ENCODE measurements at places on chromosomes 1 and 21.

DNA sequence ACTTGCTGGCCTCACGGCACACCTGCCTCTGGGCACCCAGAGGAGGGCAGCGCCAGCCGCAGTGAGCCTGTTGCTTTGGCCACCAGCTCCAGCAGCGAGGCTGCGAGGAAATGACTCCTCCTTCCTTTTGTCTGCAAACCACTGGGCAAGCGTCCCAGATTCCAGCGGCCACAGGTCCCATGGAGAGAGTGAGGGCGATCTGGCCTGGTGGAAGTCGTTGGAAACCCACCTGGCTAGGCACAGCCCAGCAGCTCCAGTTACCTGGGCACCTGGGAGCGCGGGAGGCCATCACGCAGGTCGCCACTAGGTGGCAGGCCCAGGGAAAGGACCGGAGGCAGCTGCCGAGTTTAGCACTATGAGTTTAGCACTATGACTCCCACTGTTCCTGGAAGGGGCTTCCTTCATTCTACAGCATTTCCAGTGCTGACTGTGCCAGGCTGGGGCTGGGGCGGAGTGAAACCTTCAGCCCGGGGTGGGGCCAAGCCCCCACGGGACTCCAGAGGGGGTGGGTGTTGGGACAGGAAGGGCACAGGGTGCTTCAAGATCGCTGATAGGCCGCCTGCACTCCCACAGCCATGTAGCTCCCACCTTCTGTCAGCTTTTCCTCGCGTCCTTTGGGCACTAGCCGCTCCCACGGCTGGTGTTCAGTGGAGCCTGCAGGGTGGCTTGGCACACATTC, 1.1 kb upstream of the ESPN start:
- peak; percentile 69 for DNase-seq

GRCh38 chr1:110235834-110236682, 25.9 kb downstream of the KCNC4 start:
- no peak for DNase-seq

GRCh38 chr1:206864939-206865671, at the start of gene IL20:
IL20 (plus strand) TSS chr1:206865623; CDS start chr1:206865853, 230 bp downstream.
- DNase-seq = peak; percentile 93

DNA sequence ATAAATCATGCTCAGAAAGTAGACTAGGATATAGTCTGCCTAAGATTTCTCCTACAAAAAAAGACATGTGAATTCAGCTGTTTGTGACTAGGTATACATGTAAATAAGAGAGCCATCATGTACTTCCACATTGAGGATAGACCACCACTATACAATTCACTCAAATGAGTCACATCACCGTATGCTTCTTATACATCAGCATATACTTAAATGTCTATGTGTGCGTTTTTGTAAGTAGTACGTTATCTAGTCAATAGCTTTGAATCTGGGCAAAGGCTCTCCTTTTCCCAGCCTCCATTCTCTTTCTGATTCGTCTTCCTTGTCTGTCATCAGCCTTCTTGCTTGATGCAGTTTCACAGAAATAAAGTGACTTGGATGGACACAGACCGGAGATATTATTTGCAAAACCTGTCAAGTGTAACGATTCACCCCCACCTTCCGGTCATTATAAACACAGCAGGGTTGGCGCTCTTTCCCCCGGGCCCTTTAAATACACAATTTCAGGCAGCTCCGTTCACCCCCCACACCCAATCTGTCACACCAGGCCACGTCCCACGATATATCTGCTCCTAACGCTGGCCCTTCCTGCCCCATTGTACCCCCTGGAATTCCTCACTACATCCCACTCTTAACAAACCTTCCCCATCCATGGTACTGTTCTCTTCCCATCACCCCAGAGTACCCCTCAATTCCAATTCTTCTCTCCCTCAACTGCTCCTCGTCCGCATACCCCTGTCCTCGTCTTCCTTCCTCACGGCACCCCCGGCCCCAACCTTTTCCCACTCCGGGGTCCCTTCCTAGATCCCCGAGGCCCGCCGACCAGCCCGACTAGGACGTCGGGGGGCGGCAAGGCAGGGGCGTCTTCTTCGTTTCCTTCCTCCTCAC, 636 bp downstream of the VAMP4 start:
- peak; percentile 23 for DNase-seq

DNA sequence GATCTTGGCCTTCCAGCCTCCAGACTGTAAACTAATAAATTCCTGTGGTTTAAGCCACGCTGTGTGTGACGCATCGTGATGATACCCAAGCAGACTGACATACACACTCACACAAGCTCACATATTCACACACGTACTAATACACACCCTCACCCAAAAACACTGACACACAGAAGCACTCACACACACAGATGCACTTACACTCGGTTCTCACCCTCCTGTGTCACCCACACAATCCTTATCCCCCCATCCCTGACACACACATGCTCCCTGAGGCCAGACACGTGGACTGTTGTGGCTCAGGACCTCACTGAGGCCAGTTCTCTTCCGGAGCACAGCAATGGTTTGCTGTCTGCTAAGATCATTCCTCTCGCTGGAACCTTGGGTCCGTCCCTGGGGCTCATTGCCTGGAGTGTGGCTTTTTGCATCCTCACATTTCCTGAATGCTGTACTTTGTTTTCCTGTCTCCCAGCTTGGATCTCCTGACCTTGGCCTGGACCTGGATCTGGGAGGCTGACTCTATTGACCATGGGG, 76.9 kb upstream of the LYST start:
- DNase-seq = no peak

DNA sequence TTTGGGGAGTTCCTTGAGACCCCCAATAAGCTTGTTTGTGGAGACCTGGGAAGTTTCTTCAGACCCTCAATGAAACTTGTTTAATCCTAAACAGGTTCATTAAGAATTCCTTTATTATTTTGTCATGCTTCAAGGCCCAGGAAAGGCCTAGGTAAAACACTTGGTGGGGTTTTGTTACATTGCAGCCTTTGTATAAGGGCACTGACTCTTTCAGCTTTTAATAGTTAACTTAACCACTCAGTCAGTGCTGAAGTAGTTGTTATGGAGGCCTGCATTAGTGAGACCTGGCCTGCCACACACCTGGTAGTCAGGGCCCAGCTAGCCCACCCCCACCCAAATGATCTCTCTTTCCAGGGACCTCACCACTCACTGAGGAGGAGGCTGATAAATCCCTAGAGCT, 103.7 kb downstream of the FCRL5 start:
- DNase-seq = no peak

DNA sequence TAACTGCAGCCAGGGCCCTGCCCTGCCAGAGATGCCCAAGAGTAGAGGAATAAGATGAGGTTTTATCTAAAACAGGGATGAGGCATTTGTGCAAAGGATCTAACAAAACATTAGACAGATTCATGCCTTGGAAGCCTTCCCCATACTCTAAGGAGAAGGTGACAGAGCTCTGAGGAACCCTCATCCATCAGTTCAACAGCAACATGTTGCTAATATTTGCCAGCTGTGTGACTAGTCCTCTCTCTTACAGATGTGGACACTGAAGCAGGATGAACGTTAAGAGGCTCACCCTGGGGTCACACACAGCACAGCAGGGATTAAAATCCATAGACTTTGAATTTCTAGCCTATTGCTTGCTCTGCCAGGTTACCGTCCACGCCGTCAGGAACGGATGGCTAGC, 99.0 kb downstream of the ZBTB18 start:
- DNase-seq = no peak

GRCh38 chr1:40825435-40825788, 36.8 kb downstream of the CITED4 start:
- no peak for DNase-seq

DNA sequence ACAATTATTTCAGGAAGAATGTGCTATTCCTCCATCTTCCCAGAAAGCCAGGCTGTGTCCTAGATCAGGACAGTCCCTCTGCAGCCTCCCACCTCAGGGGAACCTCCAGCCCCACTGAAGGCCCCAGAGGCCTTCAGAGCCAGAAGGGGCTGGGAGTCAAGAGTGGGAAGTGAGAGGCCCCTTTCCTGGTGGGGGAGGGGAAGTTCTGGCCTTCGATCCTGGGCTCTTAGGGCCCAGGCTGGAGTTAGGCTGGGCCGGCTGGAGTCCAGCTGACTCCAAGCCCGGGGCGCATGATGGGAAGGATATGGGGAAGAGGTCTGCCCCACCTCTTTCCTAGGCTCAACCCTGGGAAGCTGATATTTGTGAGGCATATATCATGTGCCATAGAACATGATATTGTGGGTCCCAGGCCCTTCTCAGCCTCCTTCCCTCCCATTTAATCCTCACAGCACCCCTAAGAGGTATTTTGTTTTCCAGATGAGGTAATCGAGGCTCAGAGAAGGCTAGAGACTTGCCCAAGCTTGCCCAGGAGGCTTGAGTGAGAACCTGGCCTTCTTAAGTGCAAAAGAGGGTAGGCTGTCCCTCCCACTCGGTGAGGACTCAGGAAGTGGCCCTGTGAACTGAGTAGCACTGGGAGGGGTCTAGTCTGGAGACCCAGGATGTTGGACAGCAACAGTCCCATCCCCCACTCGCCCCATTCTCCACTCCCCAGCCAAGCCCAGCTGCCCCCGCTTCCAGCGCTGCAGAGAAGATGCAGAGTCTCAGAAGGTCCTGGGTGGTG, 18.6 kb upstream of the HSPG2 start:
- no peak for DNase-seq

DNA sequence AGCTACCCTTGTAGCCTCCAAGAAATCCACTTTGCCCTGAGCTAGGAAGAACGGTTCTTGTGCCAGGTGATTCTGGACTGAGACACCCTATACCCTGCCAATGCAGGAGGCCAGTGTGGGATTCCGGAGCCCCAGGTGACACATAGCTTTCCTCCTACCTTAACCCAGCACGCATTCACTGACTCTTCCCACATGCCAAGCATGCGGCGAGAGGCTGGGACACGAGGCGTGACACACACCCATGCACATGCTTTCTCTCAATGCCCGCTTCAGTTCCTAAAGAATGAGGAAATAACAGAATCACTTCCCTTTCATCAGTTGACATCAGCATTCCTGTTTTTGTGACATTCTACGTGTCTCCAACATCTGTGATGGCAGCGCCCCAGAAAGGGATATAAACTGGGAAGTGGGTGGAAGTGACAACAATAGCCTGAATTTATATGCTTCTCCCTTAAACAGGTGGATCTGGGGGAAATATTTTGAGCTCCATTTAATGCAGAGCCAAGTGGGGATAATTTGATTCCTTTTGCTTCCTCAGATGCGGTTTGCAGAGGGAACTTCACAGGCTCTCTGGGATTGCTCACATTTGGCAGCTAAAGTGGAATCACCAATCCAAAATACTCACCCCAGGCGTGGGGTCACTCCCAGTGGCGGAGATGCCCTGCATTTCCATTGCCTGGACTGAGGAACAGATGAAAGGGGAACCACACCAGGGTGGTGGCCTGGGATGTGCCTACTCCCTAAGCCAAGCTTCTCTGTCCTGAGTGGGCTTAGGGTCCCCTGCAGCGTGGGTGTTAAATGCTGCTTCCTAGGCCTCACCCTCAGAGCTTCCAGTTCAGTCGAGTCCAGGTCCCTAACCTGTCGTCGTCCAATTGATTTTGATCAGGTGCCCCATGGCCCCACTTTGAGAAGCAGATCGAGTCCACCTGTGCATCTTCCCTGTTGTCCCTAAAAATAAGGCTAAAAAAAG, 445.1 kb downstream of the SIPA1L2 start:
- DNase-seq = no peak

DNA sequence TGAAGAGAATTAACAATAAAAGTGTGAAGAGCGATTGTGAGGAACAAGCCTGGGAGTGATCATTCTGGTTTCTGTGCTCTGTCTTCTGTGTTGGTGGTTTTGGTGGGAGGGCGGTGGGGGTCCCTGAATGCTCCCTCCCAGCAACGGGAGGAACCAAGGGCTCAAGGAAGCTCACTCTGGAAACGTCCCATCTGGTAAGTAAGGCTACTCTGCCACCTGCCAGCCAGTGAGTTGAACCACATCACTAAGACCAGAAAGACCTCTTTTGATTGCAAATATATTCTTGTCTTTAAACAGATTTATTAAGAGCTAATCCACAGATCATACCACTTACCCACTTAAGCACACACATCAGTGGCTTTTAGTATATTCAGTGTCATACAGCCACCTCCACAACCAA, 125.0 kb downstream of the PRDM2 start:
- no peak for DNase-seq

GRCh38 chr1:225004396-225004795, 74.9 kb downstream of the DNAH14 start:
- no peak for DNase-seq

- DNase-seq = no peak
Measured at GRCh38 chr1:2566101-2567045, 10.2 kb downstream of the TNFRSF14 start.

- no peak for DNase-seq
Measured at GRCh38 chr1:37919277-37919676, 27.6 kb downstream of the INPP5B start.

DNA sequence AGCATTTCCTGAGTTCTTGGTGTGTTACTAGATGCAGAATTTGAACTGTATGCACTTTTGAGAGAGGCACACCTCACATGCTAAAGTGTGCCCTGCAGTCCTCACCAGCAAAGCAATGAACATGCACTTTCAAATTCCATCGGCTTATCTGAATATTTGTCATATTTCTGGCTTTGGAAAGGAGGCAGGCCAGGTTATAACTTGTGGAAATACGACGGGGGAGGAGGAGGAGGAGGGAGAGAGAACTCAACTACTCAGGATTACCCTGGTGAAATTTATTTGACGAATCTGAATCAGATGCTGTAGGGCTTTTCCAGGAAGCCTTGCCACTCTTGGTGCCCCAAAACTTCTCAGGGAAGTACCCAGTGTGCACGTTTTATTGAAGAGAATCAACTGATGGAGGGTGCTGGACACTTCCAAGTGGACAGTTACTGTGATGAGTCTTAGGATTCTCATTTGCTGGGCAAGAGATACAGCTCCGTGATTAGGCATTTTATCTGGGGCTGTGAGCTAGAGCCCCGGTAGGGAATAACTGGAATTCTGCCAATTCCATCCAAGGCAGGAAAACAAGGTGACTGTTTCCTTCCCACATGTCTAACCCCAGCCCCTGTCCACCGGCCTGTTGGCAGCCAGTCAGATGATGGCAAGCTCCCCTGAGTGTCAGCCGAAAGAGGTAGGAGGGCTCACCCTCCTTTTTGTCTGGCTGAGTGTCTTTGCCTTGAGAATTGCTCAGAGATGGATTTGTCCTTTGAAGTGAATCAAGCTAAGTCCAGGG, 3.8 kb downstream of the PDPN start:
- DNase-seq = no peak

GRCh38 chr1:93061895-93062792, 16.9 kb upstream of the MTF2 start:
- DNase-seq = no peak

DNA sequence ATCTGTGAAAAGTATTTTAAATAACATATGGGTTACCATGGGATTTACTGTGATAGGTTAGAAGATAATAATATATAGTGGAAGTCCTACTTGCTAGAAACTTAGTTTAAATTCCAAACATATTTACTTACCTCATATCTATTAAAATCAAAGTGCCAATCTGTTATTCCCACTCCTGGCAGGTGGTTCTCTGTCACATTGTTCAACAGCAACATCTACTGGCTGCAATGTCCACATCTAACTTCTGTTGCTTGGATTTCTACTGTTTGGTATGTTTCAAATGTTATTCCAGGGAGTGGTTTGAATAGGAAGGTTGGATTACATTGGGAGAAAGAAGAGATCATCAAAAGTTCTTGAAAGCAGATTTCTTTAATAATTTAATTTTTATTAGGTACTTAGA, 122.5 kb upstream of the NCAM2 start:
- DNase-seq = no peak

Data from activated T-cell treated with anti-CD3 and anti-CD28 coated beads for 1 hour (primary cell).